ENCODE measurements at places on chromosomes 12 and 14. TPM values are rescaled to one million over a fixed set of nuclear protein-coding genes. Genes with fewer than 3 reads are reported as not detected.

GRCh38 chr14:96038920-96039632 is at the start of gene C14orf132:
Gene C14orf132, plus strand, starts transcription at chr14:96039362. Its CDS starts 139 bp downstream, at chr14:96039501.
- DNase-seq, result no peak

DNA sequence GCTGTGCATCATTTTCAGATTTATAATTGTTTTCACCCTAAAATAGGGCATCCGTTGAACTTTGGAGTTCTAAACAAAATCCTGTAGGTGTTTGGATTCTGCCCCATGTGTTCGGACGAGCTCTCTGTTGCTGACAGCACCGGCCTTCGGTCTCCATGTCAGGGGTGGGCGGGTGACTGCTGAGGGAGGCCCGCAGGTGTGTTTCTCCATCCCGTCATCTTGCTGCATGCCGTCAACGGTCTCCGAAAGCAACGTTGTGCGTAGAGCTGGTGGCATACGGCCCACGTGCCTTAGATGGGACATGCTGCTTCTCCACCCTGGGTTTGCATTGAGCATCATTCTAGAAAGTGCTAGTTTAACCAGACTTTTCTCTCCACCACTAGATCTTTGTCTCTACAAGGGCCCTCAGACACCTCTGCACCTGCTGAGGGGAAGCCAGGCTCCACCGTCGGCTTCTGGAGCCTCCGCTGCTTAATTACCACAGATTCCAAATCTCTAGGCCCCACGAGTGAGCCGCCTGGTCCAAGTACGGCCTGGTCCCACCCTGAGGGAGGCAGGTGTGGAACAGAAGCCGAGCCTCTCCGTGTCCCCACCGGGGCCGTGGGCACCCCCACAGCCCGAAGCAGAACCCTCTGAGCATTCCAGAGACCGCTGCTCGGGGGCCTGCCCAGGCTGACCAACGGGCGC is 15.7 kb upstream of the AMN start:
- no peak for DNase-seq

- no peak for DNase-seq
These were observed 21.6 kb downstream of the PKP2 start for GRCh38 chr12:32874975-32875374.

GRCh38 chr14:92490239-92490959 is 23.2 kb upstream of the RIN3 start:
- no peak for DNase-seq

GRCh38 chr12:6070472-6071257 is 53.8 kb downstream of the VWF start:
- no peak for DNase-seq

- DNase-seq, result no peak
These were observed 72.8 kb downstream of the TTC7B start for GRCh38 chr14:90743425-90743824.

DNA sequence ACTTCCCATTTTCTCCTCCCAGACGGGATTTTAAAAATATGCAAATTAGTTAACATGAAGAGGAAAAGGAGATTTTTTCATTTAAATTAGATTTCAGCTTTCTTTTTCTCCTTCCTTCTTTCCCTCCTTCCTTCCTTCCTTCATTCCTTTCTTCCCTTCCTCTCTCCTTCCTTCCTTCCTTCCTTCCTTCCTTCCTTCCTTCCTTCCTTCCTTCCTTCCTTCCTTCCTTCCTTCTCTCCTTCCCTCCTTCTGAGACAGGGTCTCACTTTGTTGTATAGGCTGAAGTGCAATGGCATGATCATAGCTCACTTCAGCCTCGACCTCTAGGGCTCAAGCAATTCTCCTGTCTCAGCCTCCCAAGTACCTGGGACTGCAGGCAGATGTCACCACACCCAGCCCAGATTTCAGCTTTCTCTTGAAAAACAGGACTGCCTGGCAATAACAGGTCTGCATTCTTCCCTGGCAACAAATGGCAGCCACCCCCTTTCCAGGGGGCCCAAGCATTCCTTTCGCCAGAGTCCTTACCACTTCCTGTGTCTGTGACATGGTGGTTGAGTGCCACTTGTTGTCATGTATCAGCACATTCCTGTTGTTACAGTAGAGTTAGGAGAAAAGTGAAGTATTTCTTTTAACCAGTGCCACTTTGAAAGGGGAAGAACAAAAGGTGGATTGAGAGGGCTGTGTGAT is 119.1 kb downstream of the PTPN11 start:
- DNase-seq, result no peak

DNA sequence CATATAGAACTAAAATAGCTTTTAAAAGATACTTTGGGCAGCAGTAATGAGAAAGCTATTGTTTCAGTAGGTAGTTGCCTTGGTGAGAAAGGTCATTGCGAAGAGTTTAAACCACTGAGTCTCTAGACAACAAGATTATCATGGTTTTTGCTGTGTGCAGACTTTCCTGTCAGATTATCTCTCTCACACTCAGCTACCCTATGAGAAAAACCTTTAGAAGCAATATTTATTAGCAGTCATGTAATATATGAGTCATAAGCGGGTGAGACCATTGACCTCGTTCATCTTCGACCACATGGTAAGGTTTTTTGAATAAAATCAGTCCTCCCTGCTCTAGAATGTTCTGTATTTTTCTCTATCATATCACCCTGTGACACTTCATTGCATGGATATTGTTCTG is 59.9 kb downstream of the GPR65 start:
- DNase-seq, result no peak

- DNase-seq, result no peak
These were observed 1.6 kb upstream of the TNFRSF1A start for GRCh38 chr12:6343518-6343917.

Gene DHH
- 1.2 TPM for total RNA-seq

Gene METAP2
- total RNA-seq, result 51.0 TPM

Gene GUCY2C
- total RNA-seq, result 0.10 TPM

Gene INTS13
- total RNA-seq, result 20.9 TPM

Measured in skin of body (tissue), 3 donors.